ENCODE measurements at places on chromosomes 1 and 21.

DNA sequence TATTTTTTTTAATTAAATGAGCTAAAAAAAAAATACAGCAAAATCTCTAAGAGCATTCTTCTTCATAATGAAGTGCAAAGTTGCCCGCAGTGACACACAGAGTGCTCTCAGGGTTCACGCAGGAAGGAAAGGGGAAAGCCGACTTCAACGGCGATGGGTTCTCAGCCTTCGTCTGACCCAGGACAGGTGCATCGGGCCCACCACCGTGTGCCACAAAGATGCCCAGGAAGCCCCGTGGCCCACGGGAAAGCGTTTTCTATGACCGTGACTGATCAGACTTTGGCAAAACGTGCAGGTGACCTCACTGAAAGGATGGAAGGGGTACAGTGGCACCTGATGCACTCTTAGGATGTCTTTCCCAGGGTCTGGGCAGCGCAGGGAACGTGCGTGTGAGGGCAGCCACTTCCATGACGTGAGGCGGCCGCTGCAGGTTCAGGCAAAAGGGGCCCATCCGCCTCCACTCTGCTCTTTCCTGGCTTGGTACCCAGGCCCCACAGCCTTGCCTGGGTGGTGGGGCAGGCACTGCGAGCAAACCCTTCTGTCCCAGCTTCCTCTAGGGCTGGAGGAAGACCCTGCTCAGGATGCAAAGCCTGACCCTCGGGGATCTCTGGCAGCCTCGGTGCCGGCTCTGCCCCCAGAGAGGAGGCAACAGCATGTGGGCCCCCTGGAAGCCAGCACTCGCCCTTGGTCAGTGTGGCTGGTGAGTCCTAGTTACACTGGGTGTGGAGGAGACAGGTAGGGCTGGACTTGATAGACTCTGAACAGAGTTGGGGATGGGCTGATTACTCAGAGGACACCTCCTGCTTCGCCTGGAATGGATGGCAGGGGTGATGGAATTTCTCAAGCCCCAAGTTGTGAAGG is 8.3 kb downstream of the LRRC47 start:
- DNase-seq = no peak

DNA sequence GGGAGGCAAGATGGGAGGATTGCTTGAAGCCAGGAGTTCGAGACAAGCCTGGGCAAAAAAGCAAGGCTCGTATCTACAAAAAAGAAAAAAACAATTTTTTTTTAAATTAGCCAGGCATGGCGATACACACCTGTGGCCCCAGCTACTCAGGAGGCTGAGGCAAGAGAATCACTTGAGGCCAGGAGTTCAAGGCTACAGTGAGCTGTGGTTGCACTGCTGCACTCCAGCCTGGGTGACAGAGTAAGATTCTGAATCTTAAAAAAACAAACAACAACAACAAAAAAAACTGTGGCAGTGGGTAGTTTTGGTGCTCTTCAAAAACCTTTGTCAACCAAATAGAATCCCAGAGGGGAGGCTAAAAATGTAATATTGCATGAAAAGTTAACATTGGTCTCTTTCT is 734 bp downstream of the PTPN22 start:
- DNase-seq = no peak

- no peak for DNase-seq
These were observed 57.6 kb upstream of the RGS2 start for GRCh38 chr1:192751260-192751659.

DNA sequence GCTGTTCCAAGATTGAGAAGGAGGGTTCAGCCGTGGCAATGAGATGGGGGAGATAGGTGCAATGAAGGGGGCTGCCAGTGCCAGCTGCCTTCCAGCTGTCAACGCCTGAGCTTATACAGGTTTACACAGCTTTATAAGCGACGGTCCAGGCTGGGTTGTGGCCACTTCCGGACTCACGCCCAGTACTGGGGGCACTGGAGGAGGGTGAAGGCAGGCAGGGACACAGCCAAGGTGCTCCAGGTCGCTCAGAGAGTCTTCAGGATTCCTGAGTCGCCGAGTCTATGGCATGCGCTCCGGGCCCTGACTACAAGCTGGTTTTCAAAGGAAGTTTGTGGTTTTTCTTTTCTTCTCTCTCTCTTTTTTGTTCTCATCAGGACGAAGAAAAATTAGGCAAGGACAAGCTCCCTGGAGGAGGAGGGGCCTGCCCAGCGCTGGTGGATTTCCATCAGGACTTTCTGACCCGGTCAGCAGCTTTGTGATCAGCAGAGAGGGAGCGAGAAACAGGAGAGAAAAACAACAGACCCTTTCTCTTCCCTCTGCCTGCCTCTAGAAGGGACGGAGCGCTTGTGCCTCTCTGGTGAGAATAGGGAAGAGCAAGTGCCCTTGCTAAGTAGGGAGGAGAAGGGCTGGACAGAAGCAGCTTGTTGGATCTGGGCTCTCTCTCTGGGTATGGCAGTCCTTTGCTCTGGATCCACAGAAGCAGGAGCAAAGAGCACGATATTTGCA is at the start of gene MINDY1:
Gene MINDY1, minus strand, starts transcription at position 576 of the 726 bp plus-strand sequence. CDS start 4,285 bp downstream, outside the sequence.
- peak; percentile 93 for DNase-seq

DNA sequence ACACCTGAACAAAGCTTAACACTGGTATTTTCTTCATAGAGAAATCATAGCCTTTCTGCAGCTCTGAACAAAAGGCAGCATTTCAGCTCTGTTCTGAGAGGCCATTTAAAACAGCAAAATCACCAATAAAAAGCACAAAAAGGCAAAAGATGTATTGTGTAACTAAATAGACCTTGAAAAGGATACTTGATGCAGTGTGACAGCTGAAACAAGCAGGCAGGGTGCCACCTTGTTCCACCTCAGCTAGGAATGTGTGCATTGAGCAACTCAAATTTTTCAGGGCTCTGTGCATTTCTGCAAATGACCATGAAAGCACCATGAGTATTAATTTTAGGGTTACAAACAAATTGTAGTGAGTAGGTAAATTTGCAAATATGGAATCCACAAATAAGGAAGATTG is 65.8 kb downstream of the RHOU start:
- DNase-seq = no peak

- DNase-seq = peak; percentile 11
These were observed 120.6 kb downstream of the FASLG start for GRCh38 chr1:172779491-172779890.

DNA sequence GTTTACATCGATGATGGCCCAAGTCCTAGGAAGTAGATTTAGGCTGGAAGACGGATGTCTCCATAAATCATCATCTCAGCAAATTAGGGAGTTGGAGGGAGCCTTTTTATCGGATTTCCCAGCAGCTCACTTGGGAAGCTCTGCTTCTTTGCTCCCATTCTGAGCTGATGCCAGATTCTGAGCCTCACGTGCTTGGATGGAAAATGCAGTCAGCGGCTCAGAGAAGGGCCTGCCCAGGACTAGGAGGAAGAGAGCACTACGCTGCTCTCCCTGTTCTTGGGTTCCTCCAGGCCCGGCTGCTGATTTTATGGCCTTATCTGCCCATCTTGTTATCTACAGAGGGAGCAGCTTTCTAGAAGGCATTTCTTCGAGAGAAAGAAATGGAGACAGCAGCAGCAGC is 42.0 kb downstream of the UBIAD1 start:
- DNase-seq = peak; percentile 18

DNA sequence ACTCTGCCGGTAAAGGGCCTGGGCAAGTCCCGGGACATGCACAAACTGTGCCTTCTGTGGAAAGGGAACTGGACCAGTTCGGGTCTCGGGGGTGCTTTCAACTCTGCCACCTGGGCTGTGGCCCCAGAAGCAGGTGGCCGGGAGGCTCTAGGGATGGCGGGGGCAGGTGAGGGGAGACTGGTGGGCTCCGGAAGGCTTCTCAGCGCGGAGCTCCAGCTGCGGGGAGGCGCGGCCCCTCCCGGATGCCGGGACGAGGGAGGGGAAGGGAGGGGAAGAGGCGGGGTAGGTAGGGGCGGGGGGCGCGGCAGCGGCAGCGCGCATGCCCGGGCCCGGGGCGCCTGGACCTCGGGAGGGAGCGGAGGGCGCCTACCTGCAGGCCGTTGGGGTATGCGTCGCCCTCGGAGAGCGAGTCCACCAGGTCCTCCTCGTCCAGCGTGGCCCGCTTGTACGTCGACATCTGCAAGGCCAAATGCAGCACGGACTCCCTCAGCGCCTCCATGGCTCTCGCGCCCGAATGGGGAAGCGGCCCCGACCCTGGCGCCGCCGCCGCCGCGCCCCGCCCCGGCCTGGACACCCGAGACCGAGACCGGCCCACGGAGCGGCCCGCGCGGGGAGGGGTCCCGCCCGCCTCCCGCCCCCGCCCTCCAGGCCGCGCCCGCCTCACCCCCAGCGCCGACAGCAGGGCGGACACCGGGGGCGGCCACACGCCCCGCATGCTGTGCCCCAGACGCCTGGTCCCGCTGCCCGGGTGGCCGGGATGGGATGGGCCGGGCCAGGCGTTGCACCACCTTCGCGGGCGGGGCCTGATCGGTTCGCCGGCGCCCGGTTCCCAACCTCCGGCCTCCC is at the start of gene ECE1:
Gene ECE1, minus strand, starts transcription at position 764 of the 846 bp plus-strand sequence. Its CDS starts 49 bp downstream, at position 715.
- DNase-seq = peak; percentile 71

- DNase-seq = peak; percentile 26
These were observed 6.3 kb downstream of the RABGAP1L start for GRCh38 chr1:174165471-174166137.

DNA sequence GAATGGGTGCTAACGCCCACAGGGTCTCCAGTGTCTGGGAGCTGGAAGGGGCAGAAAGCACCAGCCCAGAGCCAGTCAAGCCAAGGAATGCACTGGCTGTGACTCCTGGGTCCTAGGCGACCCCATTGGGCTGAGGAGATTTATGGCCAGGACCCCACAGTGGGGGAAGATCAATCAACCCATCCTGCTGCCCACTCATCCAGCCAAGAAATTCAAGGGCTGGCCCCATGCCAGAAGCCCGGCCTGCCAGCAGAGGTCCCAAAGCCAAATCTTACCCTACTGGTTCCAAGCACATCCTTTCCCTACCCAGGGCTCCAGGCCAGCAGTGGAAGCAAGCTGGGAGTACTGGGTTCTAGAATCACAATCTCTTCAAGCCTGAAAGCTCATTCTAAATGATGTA is 6.8 kb upstream of the PDZK1IP1 start:
- no peak for DNase-seq

GRCh38 chr1:165560883-165561656 is 17.3 kb downstream of the LRRC52 start:
- DNase-seq = no peak

DNA sequence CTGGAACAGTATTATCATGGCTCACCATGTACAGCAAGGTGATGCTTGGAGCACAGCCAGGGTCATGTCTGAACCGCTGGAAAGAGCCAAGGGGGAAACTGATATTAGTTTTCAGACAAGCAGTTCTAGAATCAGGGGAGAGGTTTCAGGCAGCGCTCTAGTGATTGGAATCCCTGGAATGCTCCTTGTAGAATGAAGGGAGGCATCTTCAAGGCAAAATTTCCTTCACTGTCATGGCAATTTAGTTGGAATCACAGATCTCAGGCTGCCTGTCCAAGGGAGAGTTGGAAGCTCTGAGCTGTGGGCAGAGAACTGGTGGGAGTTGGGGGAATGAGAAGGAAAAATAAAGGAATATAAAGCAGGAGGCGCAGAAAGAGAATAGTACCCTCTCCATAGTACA is 737.1 kb downstream of the PTPRU start:
- no peak for DNase-seq

- DNase-seq = no peak
These were observed 43.1 kb downstream of the CASZ1 start for GRCh38 chr1:10753299-10753698.

DNA sequence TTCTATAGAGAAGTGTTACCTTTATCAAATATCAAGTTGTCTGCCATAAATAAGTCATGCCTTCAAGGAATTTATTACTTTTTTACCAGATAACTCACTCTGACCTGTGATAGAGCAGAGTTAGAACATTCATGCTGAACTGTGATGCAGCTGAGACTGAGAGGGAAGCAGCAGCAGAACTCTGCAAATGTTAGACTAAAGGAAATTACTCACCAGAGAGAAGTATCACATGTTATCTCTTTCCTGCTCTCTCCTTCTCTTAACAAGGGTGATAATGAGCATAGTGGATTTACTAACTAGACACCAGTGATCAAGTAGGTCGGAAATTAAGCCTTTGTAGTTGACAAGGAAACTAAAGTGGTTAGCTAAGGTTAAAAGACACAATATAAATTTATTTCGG is 181.6 kb downstream of the RASAL2 start:
- peak; percentile 33 for DNase-seq

DNA sequence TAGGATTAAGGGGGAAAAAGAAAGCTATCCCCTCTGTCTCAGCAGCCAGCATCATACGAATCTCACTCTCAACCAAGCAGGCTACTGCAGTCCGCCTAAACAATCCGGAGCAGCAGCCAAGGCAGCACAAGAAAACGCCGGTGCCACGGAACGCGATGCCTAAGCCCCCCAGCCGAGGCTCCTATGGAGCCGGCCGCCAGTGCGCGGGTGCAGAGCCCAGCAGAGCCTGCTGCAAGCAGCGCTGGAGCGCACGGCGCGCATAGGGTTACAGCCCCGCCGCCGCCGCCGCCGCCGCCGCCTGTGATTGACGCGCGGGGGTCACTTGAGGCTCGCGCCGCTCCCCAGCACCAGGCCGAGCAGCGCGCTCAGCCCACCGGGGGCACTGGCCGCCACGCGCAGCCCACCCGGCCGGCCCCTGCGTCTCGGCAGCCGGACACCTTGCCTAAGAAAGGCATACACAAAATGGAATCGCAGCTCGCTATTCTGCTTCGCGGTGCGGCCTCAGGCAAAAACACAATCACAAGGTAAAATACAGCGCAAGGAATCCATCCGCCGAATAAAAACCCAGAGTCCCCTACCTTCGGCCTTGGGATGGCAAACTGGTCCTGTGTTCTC is 780 bp downstream of the HIVEP3 start:
- peak; percentile 75 for DNase-seq

- DNase-seq = no peak
These were observed 398.2 kb upstream of the RGS18 start for GRCh38 chr1:191760016-191760415.

- DNase-seq = peak; percentile 10
These were observed 87.4 kb downstream of the ROR1 start for GRCh38 chr1:63861052-63861691.

Measured in GM23248 (cell line).